ENCODE measurements at places on chromosomes 3 and 15.
A peak's percentile ranks its signal among the peaks of the same experiment; 100 is the strongest.

DNA sequence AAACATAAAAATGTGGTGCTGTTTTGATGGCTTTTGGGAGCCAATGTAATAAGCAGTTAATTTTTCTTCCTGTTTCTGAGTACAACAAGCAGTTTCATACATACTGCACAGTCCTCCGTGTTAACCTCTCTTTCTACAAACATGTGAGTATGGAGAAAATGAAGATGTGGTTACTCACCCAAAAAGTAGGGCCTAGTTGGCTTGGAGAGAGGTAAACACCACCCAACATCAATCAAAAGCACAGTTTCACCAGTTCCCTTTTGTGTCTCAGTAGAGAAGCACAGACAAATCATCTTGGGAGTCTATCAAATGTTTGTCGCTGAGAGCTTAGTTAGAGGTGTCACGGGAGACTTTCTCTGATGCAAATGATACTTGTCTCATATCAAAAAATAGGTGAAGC, 320.2 kb downstream of the UNC13C start:
- DNase-seq = no peak

GRCh38 chr3:8741581-8742261, 8.1 kb downstream of the CAV3 start:
- DNase-seq = no peak

DNA sequence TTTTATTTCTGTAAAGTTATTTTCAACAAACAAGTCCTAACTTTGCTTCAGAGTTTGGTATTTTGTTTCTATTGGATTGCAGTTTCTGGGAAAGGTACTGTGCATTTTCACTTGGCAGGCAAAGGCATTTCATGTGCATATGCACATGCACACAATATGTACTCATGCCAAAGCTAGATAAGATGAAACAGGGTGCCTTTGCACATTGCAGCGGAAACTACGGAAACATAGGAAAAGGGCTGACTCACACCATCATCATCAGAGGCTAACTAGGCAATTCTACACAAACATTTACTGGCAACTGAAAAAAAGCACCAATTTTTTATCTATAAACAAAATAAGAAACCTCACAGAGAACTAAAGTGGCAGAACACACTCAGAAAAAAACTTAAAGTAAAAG, 550.6 kb upstream of the NECTIN3 start:
- DNase-seq = no peak

DNA sequence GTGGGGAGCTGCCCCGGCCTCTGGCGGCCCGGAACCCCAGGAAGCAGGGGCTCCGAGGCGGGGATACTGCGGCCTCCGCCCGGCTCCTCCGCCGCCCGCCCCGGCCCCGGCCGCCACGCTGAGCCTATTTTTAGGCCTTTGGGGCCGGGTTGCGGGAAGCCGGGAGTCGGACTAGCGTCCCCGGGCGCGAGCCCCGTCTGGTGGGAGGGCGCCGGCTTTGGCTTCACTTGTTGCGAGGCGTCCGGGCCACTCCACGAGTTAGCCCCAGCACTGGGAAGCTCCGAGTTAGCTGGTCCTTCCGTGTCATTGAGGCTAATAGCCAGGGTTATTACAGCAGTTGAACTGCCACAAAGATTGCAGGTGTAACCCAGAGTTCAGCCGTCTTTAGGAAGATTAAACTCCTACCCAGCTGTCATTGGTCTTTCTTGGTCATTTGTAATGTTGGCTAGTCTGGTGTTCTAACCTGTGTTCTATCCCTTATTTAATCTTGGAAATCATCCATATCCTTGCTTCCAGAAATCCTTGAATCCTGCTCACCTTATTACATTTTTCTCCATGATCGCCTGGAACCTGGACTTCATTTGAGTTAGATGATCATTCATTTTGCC, 791 bp downstream of the GYG1 start:
- DNase-seq = peak; percentile 8

- peak; percentile 10 for DNase-seq
These were observed 1.4 kb downstream of the LYSMD2 start for GRCh38 chr15:51736069-51736468.

DNA sequence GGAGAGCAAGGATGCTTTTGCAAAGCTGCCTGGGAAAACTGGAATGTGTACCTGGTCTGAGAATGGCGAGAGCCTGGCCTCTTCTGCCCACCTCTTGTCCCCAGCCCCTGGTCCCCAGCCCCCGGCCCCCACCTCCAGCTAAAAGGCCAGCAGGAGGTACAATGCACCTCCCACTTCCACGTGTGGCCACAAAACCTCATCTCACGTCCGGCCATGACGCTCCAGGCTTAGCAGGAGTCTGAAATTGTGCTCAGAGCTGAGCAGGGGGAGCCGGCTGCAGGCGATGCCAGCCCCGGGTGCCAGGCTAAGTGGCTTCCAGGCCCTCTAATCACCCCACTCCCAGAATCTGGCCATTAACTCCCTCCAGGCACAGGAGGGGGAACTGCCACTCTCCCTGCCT, 83.1 kb upstream of the PRR20G start:
- DNase-seq = no peak

GRCh38 chr3:68953816-68954444, 21.6 kb upstream of the TAFA4 start:
- DNase-seq = no peak

GRCh38 chr3:54582424-54582823, 345.4 kb downstream of the LRTM1 start:
- DNase-seq = no peak

- no peak for DNase-seq
These were observed 41.6 kb upstream of the TASOR start for GRCh38 chr3:56724676-56725075.

DNA sequence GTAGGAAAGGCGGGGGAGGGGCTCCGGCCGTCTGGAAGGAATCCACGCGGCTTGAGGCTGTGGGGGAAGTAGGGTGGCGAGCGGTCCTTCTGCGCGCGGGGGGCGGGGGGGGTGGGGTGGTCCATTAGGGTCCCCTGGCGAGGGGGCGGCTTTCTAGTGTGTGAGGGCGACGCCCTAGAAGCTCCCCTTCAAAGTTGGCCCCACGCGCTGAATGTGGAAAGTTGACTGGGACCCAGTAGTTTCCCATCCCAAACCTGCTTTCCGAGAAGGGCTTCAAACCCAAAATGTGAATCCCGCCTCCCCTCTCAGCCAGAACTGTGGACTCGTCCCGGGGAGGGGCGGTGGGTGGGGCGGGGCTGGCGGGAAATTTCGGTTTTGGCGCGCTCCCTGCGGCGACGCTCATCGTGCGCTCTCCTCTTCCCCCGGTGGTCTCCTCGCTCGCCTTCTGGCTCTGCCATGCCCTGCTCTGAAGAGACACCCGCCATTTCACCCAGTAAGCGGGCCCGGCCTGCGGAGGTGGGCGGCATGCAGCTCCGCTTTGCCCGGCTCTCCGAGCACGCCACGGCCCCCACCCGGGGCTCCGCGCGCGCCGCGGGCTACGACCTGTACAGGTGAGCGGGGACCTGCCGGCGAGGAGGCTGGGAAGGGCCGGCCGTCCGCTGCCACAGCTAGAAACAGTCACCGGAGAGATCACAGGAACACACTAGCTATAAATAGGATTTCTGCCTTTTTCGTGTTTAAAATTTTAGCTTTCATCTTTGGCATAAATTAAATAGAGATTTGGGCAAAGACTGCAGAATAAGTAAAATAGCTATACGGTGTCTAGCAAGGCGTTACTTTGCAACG, 790 bp downstream of the DUT start:
- peak; percentile 68 for DNase-seq

GRCh38 chr15:55475842-55476241, 32.2 kb downstream of the DNAAF4 start:
- no peak for DNase-seq

All from NCI-H345 (cell line).